T-helper 9 cell (primary cell): ENCODE measurements at places on chromosomes 1 and 21.

- DNase-seq, result no peak
Observed at GRCh38 chr21:44773291-44773932, 28.2 kb downstream of the UBE2G2 start.

- DNase-seq, result no peak
Observed at GRCh38 chr1:33170351-33171274, 11.2 kb downstream of the TRIM62 start.

- peak; percentile 59 for DNase-seq
Observed at GRCh38 chr1:63522891-63523728, at the start of the genes EFCAB7 and ITGB3BP. Gene EFCAB7 (plus strand): TSS chr1:63523525. CDS start chr1:63525573, 2,048 bp downstream. Gene ITGB3BP (minus strand): TSS chr1:63523225. CDS start chr1:63523133, 92 bp downstream.

DNA sequence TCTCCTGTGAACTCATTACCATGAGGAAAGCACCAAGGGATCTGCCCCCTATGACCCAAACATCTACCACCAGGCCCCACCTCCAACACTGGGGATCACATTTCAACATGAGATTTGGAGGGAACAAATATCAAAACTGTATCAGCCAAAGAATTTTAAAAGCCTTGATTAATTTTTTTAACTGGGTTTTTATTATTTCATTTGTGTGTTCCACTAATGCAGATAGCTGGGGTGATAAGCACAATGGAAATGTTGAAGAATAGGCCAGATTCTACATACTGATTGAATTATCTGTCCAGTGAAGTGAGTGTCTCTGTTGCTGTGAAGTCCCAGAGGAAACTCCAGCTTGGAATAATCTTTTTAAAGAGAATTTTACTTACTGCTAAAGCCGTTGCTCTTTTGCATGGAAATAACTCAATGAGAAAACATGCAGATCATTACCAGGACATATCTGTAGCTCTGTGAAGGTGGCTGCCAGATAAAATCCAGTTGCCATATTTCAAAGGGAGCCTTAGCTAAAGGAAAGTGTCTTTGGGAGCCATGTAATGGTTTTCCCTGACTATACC, 44.4 kb upstream of the DHCR24 start:
- DNase-seq, result no peak

DNA sequence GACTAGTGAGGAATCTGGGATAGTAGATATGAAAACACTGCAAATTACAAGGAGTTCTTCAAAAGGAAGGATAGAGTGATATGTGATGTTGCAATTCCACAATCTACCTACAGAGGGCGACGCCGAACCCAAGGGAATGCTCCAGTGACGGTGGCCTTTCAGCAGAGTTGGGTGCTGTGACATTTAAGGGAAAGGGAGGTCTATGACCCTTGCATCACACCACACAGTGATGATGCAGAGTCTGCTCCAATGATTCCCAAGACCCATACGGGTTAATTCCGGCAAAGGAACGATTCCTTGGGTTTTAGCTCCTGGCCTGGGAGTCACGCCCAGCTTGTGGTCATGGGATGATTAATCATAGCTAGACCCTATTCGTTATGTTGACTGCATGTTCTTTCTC, 123.0 kb upstream of the IGSF21 start:
- no peak for DNase-seq

DNA sequence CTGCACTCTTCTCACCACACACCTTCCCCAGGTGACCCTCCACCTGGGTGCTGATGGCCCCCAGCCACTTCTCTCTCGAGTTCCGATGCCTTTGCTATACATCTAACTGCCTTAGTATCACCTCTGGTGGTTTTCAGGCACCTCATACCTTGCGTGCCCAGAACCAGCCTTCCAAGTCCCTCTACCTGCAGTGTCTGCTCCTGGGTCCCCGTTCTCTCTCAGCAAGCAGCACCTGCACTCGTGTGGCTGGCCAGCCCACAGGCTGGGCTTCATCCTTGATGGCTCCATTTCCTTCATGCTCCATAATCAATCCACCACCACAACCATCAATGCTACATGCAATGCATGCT, 49.2 kb upstream of the EDN2 start:
- no peak for DNase-seq

GRCh38 chr1:31954607-31955283, 16.6 kb upstream of the PTP4A2 start:
- DNase-seq, result no peak

- DNase-seq, result peak; percentile 25
Observed at GRCh38 chr1:36516372-36517010, 33.8 kb upstream of the CSF3R start.

DNA sequence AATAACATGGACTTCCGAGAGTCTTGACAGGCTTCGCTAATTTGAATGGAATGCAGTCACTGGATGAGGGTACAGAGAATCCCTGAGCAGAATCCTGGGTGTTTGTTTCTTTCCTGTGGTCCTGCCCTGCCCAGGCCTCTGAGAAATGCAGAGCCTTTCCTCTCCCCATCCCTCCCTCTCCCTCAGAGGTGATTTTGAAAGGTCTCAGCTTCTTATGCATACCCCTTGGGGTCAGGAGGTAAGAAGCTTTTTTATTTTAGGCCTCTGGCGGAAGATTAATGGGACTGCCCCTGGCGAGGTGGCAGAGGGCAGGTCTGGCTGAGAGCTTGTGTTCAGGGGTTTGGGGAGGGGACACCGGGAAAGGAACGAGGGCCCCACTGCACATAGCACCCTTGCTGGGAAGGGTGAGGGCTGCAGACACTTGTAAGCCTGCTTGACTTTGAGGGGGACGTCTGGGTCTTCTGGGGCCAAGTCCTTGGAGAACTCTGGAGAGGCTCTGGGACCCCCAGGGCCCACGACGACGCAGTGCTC, 116.5 kb upstream of the SLC45A1 start:
- DNase-seq, result no peak

DNA sequence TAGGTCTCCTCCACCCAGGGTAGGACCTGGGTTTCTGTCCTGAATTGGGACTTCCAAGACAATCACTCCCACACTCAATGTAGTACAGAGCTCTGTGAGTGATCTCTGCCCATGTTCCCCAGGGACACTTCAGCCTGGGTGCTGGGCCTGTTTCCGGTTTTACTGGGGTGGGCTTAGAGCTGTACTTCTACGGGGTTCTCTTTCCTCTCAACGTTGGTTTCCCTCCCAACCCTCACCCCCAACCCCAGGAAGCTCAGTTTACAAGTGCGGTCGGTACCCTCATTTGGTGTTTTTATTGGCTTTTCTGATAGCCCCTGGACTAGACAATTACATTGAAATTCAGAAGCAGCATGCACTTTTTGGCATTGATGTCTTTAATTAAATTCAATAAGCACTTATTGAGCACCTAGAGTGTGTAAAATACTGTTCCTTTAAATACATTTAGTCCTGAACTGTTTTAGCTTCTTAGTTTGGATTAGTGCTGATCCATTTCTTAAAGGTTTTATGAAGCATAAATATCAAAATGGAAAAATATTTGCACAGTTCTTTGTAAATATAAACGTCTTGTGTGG, 542 bp upstream of the XPR1 start:
- DNase-seq, result no peak

DNA sequence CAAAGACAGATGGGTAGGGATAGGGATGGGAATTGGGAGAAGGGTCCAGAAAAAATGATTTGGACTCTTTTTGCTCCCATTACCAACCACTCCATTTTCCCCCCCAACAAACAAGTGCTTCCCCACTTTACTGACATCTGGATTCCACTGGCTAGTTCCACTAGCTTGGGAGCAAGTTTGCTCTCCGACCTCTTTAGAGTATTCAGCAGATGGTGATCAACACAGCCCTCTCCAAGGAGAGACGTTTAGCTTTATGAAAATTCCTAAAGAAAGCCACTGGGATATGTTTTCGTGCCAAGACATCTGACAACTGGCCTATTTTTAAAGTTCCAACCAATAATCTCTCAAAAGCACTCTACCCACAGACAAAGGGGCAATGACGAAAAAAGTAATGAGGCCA, 50.3 kb downstream of the ITPKB start:
- DNase-seq, result no peak

DNA sequence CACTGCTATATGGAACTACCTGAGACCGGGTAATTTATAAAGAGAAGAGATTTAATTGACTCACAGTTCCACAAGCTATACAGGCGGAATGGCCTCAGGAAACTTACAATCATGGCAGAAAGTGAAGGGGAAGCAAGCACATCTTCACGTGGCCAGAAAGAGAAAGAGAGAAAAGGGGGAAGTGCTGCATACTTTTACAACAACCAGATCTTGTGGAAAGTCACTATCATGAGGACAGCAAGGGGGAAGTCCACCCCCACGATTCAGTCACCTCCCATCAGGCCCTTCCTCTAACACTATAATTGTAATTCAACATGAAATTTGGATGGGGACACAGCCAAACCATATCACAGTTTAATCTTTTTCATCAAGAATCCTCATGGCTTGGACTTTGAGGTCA, 339.2 kb upstream of the AJAP1 start:
- DNase-seq, result no peak

- DNase-seq, result no peak
Observed at GRCh38 chr1:181445436-181445835, 37.9 kb upstream of the CACNA1E start.

GRCh38 chr1:21270086-21270689, 20.1 kb downstream of the ECE1 start:
- DNase-seq, result peak; percentile 86

- no peak for DNase-seq
Observed at GRCh38 chr1:9833632-9834031, 9.9 kb upstream of the CLSTN1 start.
